ENCODE measurements at places on chromosomes 2 and 18.

DNA sequence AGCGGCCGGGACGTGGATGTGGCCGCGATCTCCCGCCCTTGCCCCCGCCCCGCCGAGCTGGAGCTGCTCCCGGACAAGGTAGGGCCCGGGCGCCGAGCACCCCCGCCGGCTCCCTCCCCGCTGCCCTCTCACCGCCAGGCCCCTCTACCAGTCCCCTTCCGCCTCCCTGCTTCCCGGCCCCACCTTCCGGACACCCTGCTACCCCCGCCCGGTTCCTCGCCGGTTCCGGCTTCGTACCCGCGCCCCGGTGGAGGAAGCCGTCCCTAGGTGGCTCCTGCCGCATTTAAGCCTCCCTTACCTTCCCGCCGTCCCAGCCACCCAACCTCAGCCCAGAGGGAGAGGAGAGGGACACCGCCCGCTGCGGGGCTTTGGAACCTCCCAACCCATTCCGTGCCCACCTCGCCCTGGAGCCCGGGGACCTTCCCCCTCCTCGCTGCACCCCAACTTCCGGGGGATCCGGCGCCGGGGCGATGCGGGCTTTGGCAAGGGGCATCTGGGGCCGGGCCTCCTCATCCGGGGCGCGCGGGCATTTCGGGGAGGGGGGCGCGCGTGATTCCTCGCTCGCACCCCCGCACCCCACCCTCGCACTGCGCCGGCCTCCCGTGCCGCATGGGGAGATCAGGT, 475 bp downstream of the B3GNT2 start:
- peak; percentile 36 for DNase-seq

GRCh38 chr2:18752667-18753422, 163.5 kb upstream of the NT5C1B start:
- DNase-seq, result no peak

DNA sequence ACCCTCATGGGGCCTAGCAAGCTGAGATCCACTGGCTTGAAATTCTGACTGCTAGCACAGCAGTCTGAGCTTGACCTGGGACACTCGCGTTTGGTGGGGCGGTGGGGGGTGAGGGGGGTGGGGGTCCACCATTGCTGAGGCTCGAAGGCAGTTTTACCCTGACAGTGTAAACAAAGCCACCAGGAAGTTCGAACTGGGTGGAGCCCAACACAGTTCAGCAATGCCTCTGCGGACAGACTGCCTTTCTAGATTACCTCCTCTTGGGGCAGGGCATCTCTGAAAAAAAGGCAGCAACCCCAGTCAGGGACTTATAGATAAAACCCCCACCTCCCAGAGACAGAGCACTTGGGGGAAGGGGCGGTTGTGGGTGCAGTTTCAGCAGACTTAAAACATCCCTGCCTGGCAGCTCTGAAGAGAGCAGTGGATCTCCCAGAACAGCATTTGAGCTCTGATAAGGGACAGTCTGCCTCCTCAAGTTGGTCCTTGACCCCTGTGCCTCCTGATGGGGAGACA, 149.7 kb upstream of the TANK start:
- DNase-seq, result no peak

DNA sequence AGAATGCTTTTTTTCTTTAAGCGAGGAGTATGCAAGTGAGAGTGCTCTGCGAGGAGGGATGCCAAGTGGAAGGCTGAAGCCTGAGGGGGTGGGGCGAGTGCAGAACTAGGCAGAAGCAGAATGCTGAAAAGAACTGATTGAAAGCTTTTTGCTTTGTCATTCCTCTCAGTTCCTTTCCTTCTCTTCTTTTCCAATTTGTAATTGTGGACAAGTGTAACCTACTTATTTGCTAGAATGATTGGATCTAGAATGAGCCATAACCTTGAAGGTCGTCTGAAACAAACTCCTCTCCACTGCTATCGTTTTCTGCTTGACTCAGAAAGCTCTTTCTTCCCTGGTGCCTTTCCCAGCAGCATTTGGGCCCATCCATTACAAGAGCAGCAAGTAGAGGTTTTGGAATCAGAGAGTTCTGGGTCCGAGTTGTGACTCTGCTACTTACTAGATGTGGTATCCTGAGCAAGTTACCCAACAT, 115.3 kb downstream of the METTL8 start:
- DNase-seq, result no peak

DNA sequence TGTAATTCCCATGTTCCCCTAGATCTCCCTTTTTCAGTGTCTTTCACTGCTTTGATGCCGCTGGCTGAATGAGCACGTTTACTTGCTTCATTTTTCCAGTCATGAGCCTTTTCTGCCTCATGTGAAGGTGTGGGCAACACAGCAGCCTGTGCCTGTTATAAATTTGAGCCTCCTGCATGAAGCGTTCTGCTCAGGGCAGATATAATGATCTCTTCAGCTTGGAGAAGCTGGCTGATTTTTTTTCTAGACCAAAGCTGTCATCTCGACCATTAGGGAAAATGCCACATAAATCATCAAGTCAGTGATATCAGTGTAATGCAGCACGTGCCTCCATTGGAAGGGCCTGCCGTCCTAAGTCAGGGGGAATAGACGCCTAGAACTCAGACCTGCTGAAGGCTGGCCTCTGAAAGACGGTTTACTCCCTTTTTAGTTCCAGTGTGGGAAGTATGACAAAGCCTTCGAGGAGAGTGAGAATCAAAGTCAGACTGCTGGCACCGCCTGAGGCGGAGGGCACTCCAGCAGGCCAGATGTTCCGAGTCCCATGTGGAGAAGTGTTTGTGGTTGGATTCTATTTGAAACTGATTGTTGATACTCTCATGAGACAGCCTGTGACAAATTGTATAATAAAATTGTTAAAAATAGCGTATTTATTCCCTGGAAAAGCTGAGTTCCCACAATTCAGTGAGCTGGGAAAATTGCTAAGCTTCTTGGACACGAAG, 196.5 kb downstream of the MYO1B start:
- no peak for DNase-seq

DNA sequence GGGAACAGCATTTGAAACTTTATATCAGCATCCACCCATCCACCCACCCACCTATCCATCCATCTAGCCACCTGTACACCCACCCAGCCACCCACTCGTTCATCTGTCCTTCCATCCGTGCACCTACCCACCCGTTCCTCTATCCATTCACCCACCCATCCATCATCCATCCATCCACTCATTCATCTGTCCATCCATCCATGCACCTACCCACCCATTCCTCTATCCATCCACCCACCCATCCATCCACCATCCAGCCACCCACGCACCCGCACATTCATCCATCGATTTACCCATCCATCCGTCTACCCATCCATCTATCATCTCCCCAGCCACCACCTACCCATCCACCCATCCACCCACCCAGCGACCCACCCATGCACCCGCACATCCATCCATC, 24.8 kb downstream of the LDLRAD4 start:
- no peak for DNase-seq

DNA sequence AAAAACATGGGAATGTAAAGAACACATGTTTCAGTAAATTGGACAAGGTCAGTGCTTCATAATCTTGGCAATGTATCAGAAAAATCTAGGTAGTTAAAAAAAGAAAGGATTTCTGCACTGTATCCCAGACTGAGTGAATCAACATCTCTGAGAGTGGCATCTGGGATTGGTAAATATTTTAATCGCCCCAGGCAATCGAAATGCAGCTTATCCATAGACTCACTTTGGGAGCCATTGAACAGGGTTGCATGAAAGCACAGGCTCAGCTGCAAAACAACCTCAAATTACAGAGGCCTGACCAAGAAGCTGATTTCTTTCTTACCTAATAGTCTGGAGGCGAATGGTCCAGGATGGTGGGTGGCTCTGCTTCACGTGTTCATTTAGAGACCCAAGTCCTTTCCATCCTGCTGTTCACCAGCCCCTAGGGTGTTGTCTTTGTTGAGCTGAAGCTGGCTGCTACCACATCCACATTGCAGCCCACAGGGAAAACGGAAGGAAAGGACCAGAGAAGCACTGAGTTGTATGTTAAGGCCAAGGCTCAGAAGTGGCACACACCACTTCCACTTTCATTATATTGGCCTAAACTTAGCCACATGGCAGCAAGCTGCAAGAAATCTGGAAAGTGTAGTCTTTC, 59.0 kb downstream of the MOGAT1 start:
- no peak for DNase-seq

- no peak for DNase-seq
These were observed 29.0 kb downstream of the ZC3H6 start for GRCh38 chr2:112304298-112304941.

- no peak for DNase-seq
These were observed 94.8 kb downstream of the RTTN start for GRCh38 chr18:70110678-70111077.

DNA sequence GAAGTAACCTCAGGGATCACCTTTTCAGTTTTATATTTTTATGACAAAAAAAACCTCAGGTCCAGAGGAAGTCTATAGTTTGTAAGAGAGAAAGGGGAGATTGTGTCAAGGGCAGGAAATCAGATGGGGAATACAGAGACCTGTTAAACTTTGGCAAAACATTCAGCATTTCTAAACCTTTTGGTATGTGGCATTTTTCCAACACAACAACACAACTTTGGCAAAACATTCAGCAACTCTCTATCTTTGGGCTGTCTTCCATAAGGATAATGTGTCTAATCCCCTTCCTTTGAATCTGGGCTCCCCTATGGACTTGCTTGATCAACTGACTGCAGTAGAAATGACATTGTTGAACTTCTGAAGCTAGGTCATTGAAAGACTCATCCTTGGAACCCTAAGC, 220.6 kb upstream of the CCDC68 start:
- no peak for DNase-seq

DNA sequence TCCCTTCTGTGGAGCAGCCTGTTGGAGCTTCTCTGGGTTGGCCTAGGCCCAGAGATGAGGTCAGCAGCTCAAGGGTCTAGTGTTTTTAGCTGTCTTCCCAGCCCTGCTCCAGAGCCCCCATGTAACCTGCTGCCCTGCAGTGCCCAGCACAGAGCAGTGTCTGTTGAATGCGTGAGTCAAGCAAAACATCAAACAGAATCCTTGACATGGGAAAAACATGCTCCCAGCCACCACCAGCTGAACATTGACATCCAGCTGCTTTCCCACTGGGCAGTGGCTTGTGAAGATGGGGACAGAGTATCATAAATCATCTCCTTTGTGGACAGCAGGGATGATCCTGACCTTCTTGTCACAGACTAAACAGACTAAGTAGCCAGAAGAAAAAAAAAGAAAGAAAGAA, 22.6 kb downstream of the IMPA2 start:
- no peak for DNase-seq

- no peak for DNase-seq
These were observed 51.3 kb upstream of the ODC1 start for GRCh38 chr2:10499275-10499907.

DNA sequence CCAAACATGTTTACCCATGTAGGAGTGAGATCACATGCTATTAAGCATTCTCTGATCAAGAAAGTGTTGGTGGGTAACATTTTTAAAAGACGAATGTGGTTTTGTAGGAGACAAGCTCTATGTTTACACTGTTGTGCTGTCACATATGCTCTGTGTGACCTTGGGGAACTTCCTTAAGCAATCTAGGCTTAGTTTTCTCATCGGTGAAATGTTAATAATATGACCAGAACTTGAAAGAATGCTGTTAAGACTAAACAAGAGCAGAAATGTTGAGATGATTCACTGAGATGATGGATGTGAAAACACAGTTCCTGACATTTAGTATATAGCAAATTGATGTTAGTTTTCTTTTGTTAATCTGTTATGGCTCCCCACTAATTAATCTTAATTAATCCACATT, 860.9 kb upstream of the CNTNAP5 start:
- no peak for DNase-seq

DNA sequence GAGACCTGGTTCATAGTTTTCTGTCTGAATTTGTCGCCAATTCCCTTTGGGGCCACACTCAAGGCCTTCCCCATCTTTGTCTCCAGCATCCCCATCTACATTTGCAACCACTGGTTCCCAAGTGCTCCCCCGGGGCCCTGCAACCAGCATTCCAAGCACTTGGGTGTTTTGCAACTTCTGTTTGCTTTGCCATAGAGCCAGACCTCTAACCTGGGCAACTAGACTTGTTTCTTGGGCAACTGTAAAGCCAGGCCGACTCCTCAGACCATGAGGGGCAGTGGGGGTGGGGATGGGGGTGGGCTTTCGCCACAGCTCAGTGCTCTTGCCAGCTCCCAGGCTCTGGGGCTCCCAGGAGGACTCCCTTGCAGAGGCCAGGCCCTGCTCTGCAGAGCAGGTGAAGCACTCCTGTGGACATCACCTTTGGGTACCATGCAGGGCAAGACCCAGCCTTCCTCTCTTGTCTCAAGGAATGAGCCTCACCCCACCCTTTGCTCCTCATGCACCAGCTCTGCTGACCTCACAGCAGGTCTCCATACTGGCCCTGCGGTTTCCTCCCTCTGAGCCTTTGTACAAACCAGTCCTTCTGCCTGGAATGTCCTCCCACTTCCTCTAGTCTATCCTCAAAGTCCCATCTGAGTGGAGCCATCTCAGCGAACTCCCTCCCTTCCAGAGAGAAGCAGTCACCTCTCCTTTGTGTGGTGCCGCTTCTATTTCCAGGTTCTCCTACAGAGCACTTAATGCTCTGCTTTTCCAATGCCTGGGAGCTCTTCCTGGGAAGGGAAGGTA, 126.7 kb upstream of the MYCN start:
- DNase-seq, result no peak

GRCh38 chr18:22523481-22523880, 105.8 kb upstream of the CTAGE1 start:
- no peak for DNase-seq

- DNase-seq, result no peak
These were observed 24.5 kb downstream of the NIF3L1 start for GRCh38 chr2:200913654-200914053.

DNA sequence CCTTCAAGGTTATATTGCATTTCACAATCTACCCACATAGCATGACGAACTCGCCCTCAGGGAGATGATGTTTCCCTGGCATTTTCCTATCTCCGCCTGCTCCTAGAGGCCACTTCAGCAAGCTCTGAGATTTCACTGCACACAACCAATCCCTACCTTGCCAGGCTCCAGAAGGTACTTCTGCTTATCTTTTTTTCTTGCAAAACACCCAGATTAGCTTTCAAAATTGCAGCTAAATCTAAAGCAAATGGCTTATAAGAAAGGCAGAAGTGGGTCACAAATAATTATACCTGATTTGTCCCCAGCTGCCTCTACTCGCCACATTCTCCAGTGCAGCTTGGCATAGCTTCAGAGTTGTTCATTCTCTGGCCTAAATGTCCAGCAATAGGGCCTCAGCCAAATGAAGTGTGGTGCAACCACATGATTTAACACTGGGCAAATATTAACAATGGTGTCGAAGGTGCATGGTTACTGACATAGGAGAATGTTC, 32.4 kb upstream of the MRPL19 start:
- no peak for DNase-seq

GRCh38 chr2:143261986-143262385, 132.8 kb downstream of the ARHGAP15 start:
- DNase-seq, result no peak

GRCh38 chr18:2316751-2317696, 254.3 kb downstream of the METTL4 start:
- no peak for DNase-seq

GRCh38 chr2:230410861-230411569, 5.0 kb upstream of the SP100 start:
- no peak for DNase-seq

- no peak for DNase-seq
These were observed 110.0 kb downstream of the OSBPL6 start for GRCh38 chr2:178304333-178304732.

All from activated CD4-positive, alpha-beta T cell treated with anti-CD3 and anti-CD28 coated beads, Interleukin-2, amount 50 U/mL, for 24 hours (primary cell).